NCI-H526 (cell line): ENCODE measurements at places on chromosomes 5 and 9.
A peak's percentile ranks its signal among the peaks of the same experiment; 100 is the strongest.

- DNase-seq = no peak
These were observed 98.2 kb downstream of the CAMSAP1 start for GRCh38 chr9:135809166-135809565.

DNA sequence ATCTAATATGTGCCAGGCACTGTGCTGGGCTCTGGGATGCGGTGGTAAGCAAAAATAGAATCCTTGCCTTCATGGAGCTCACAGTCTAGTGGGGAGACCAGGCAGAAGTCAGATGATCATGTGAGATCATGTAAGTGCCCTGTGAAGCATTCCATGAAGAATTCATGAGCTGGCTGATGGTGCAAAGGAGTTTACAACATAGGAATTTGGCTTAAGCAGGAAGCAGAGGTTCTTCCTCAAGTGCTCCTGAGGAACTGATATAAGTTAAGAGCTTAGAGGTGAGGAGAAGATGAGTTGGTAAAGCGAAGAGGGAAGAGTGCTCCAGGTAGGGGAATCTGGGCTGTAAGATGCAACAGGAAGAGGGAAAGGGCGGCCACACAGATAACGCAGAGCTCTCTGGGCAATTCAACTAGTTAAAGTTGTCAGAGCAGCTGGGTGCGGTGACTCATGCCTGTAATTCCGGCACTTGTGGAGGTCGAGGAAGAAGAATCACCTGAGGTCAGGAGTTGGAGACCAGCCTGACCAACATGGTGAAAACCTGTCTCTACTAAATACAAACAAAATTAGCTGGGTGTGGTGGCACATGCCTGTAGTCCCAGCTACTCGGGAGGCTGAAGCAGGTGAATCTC lies 78.5 kb upstream of the SPATA31D4 start:
- no peak for DNase-seq

- DNase-seq = no peak
These were observed 36.6 kb upstream of the RAPGEF1 start for GRCh38 chr9:131776473-131776872.

- no peak for DNase-seq
These were observed 1675.3 kb upstream of the CDH6 start for GRCh38 chr5:29518176-29518575.

GRCh38 chr9:134174073-134174449 lies 9.7 kb upstream of the RNU6ATAC start:
- no peak for DNase-seq

DNA sequence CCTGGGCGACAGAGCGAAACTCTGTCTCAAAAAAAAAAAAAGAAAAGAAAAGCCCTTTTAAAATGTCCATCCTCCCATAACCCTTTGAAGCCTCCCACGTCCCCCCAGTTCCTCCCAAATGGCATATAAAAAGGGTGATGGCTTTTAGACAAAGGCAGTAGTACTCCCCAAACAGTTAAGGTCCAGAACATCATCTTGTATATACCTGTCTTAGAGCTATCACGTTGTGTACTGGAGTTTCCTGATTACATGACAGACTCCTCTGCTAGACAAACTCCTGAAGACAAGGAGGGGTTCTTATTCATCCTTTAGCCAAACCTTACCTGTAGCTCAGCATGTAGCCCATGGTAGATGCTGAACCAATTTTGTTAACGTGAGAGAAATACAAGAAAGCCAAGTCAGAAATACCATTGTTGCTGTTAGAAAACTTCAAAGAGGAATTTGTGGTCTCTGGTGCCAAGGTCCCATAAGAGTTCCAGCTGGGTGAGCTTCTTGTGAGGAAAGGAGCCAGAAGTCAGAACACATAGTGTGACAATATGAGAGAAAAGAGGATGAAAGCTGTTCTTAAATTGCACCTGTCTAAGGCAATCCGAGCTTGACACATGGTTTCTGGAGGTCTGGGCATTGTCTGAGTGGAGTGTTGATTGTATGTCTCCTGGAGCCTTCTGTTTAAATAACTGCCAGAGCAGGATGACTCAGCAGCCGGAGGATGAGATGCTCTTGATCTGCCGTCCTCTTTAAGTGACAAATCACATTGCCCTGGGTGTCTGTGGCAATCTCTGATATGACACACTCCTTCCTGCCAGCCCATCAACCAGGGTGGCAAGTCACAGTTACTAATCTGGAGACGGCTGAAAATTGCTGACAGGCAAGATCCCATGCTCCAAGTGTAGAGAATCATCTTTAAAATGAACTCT lies 69.1 kb downstream of the ARRDC3 start:
- DNase-seq = no peak

- DNase-seq = no peak
These were observed 240.1 kb upstream of the GRAMD2B start for GRCh38 chr5:126182971-126183695.

GRCh38 chr5:98938464-98938863 lies 9.7 kb upstream of the CHD1 start:
- DNase-seq = no peak

- peak; percentile 45 for DNase-seq
These were observed 1.7 kb downstream of the MYORG start for GRCh38 chr9:34374905-34375552.

DNA sequence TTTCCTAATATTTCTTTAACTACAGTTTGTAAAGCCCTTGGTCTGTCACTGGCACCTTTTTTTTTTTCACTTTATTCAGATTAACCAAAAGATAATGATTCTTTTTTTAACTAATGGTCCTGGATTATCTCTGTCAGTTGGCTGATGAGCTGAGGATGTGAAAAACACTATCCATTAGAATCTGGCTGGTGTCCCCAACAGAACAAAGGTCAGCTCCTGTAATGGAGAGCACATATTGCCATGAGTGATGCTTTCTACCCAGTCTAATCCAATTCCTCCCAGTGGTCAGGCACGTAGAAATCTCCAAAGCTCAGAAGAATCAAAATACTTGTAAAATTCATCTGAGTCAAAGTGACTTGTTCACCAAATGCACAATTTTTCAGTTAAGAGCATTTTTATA lies 491.7 kb upstream of the PIK3R1 start:
- no peak for DNase-seq

GRCh38 chr9:98751210-98751609 lies 42.5 kb upstream of the GABBR2 start:
- DNase-seq = no peak

DNA sequence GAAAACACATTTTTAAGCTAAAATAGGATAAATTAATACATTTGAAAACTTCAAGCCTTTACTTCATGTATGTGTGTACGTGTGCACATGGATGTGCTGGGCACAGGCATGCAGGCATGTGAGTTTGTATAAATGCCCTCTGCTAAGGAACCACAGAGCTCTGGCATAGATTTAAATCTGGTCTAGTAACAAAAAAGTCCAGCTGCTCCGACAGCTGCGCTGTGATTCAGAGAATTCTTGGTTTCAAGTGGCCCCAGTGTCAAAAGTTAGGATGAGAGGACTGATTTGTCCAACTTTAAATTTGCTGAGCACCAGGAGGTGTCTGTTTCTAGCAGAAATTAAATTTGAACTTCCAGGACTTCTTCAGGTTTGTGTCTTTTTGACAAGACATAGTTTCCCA lies 203.7 kb upstream of the TUT7 start:
- DNase-seq = no peak

DNA sequence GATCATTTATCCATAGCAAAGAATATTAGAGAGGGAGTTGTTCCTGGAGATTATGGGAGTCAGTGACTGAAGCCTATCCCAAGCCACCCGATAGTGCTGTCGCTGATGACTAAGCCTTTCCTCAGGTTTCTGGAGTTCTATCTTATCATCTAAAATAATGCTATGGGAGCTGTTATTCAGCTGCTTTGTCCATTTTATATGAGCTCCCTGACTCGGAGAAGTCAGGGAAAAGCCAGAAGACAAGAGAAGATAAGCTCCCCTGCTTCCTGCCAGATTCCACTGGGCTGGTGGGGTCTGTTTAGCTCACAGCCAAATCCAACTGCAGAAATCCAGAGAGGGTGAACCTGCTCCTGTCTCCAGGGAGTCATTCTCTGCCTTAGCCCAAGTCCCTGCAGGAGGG lies 148.2 kb downstream of the DROSHA start:
- no peak for DNase-seq

DNA sequence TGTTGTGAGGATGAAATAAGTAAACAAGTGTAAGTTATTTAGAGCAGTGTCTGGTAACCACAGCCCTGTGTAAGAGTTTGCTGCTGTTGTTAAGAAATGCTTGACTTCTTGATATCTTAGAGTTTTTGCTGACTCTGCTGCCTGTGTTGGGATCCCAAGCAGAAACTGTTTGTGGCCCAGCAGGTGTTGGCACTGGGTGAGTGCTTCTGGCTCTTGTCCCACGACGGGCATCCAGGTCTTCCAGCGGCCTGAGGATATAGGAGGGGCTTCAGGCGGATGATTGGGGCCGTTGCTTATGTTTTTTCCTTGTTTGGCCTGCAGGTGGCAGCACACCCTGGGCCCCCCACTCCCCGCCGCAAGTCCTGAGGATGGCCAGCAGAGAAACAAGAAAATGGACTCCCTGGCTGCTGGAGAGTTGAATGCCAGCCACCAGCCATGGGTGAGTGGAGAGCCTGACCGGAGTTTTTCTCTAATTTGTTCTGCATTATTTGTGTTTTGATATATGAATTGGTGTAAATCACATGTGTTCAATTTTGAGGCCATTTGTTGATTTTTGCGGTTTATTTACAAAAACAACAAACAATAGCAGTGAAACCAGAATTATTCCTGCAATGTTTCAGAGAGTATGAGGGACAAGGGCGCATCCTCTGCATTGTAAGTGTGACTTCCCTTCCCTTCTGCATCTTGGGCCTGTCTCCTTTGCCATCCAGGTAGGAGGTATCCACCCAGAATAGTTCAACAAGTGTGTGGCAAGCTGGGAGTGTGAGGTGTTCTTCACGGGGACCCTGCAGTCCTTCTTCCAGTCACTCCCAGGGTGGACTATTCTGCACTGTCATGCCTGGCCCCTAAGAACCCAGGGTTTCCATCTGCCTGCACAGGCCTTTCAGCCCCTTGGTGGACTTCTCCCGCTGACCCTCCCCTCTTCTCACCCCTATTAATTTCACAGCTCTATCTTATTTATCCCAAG lies 50.3 kb downstream of the SLC22A5 start:
- DNase-seq = peak; percentile 36

DNA sequence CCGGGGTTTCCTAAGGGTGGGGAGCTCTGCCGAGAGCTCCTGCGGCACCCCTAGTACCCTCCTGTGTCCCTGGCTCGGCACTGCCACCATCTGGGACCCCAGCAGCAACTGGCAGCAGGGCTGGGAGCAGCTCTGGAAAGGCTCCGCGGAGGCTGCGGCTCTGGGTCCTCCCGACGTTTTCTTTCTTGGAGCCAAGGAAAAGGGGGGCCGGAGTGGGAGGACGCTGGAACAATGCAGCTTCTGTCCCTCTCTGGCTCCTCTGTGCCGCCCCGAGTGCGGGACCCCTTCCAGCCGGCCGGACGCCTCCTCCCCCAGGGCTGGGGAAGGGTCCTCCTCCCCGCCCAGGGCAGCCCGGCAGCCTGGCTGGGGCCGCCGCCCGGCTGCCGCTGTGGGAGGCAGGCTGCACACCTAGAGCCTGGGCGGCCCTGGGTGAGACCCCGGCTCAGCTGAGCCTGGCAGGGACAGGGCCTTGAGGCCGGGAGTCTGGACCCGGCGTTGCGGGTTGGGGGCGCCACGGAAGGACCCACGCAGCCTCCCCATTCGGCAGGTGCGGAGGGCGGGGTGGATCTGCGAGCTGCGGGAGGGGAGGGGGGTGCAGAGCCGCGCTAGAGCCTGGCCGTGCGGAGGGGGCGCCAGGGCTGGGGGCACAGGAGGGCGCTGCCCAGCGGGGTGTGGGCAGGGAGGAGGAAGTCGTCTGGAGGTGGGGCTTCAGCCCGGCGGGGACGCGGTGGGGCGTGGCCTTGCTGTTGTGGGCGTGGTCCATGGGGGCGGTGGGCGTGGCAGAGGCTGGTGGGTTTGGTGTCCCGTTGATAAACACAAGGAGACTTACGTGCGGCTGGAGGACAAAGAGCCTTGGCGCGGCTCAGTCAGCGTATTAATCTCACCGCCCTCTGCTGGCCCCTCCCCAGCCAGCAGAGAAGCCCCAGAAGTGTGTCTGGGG lies 15.1 kb downstream of the GPSM1 start:
- DNase-seq = peak; percentile 68

GRCh38 chr9:30574355-30575151 lies 1809.9 kb upstream of the ACO1 start:
- DNase-seq = no peak

DNA sequence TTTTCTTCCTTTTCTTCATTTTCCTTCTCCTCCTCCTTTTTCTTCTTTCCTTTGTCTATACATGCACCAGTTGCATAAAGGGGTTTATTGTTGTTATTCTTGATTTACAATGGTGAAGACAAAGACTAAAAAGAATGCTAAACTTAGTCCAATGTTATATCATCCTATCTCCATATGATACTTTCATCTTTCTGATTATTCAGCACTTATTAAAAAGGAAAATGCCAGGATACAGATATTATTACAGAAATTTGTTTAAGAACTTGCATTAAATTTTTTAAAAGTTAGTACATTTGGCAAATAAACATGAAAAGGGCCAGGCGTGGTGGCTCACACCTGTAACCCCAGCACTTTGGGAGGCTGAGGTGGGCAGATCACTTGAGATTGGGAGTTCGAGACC lies 1074.9 kb downstream of the EFNA5 start:
- DNase-seq = no peak

GRCh38 chr9:133844881-133845410 lies 106.8 kb upstream of the SARDH start:
- DNase-seq = no peak

- DNase-seq = peak; percentile 47
These were observed 1.0 kb upstream of the SAP30L start for GRCh38 chr5:154444556-154445421.

DNA sequence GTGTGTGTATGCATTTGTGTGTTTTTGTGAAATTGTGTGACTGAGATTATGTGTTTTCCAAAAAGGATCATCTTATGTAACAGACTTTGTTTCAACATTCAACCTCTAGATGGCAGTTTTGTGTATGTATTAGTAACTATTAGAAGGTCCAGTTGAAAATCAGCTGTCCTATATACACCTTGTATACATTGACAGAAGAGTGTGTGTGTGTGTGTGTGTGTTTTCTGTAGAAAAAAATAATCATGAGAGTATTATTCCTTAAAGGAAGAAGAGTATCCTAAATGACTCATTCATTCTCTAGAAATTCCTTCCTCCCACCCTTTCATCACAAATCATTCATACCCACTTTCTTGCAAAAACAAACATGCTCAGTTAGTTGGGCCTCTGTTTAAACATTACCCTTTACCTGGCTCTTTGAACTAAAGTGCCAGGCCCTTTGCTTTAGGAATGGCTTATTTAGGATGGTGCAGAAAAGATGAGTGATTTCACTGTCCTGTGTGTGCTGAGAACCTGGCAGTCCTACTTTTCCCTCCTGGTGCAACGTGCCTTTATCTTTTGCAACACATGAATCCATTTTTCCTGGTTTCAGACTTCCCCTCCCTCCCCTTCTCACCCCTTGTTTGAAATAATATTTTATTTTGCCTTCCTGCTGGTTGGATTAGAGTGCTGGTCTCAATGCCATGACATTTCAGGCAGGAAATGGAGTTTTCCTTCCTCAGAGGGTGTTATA lies 152.2 kb downstream of the ARHGAP26 start:
- DNase-seq = peak; percentile 57

GRCh38 chr9:95715868-95716435 lies 159.5 kb upstream of the ERCC6L2 start:
- no peak for DNase-seq

DNA sequence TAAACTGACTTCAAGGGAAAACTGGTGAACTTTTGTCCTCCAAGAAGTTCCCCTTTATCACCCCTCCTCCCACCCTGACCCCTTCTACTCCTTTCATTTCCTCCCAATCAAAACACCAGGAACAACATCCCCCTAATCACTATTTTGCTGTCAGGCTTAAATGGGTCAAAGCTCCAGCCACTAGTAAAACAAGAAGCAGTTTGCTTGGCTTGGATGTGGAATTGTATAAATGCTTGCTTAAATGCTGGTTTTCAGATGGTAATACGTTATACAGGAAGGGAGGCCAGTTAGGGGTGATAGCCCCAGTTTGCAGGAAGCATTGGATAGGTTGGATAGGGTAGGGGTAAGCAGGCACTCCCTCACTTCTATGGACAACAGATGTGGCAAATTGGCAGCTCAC lies 473.6 kb downstream of the AGTPBP1 start:
- no peak for DNase-seq
